ENCODE measurements at places on chromosomes 4 and X.

GRCh38 chr4:141815646-141816045, 179.3 kb downstream of the IL15 start:
- DNase-seq = no peak

- no peak for DNase-seq
Observed at GRCh38 chrX:45872480-45872879, 671.8 kb upstream of the DIPK2B start.

DNA sequence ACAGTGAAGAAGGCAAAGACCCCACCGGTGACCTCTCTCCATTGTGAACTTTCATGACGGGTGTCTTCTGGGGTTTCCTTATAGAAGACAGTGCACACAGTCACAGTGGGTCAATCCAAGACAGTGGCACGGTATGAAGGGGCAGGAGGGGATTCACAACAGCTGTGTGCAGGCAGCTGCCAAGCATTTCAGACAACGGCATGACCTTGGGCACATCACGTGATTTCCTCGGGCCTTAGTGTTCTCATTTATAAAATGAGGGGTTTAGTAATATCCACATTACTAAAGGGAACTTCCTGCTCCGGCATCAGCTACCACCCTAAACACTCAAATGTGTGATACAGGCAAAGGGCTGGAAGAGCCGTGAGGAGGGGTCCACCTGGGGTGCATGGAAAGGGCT, 42.9 kb downstream of the RBM47 start:
- no peak for DNase-seq

- no peak for DNase-seq
Observed at GRCh38 chr4:41280010-41280409, 23.3 kb downstream of the UCHL1 start.

GRCh38 chr4:119480331-119480730, 148.3 kb downstream of the PDE5A start:
- DNase-seq = no peak

DNA sequence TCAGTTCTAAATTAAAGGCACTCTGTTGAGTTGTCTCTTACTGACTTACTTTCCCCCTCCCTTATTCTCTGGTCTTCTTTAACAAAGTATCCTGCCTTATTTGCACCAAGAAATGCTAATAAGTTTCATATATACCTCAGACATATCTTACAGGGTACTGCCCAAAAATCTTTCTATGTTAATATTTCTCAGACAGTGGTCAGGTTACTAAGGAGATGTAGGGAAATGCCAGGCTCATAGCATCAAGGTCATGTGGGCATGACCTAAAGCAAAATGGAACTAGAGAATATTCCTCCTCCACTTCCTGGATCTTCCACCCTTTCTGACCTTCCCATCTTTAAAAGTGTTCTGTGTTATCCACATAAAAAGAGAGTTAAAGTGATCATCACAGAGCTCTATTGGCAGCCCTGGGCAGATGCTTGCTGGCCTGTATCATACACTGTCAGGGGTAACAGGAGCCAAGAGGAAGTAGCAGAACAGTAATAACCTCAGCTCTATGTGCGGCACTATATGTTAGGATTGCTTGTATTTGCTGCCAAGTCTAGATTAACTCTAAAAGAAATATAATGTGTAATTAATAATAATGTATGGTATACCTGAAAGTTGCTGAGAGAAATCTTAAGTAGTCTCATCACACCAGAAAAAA, 74.3 kb downstream of the IQCM start:
- DNase-seq = no peak

Data from nephron progenitor cell (in vitro differentiated cells).